Foreskin fibroblast (primary cell): ENCODE measurements at places on chromosomes 7 and 10.
A peak's percentile ranks its signal among the peaks of the same experiment; 100 is the strongest.

DNA sequence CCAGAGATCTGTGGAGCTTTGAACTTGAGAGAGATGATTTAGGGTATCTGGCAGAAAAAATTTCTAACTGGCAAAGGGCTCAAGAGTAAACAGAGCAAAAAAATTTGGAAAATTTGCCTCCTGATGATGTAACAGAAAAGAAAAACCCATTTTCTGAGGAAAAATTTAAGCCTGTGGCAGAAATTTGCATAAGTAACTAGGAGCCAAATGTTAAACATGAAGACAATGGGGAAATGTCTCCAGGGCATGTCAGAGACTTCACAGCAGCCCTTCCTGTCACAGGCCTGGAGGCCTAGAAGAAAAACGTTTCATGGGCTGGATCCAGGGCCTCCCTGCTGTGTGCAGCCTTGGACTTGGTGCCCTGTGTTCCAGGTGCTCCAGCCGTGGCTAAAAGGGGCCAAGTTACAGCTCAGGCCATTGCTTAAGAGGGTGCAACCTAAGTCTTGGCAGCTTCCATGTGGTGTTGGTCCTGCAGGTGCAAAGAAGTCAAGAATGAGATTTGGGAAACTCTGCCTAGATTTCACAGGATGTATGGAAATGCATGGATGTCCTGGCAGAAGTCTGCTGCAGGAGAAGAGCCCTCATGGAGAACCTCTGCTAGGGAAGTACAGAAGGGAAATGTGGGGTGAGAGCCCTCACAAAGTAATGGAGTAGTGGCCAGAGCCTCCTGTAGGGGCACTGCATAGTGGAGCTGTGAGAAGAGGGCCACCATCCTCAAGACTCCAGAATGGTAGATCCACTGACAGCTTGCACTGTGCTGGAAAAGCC, 8.1 kb downstream of the SEMA3D start:
- no peak for DNase-seq

GRCh38 chr7:81783818-81784217, 14.0 kb upstream of the HGF start:
- DNase-seq = no peak

GRCh38 chr10:130028465-130028819, 64.4 kb upstream of the EBF3 start:
- DNase-seq = no peak

DNA sequence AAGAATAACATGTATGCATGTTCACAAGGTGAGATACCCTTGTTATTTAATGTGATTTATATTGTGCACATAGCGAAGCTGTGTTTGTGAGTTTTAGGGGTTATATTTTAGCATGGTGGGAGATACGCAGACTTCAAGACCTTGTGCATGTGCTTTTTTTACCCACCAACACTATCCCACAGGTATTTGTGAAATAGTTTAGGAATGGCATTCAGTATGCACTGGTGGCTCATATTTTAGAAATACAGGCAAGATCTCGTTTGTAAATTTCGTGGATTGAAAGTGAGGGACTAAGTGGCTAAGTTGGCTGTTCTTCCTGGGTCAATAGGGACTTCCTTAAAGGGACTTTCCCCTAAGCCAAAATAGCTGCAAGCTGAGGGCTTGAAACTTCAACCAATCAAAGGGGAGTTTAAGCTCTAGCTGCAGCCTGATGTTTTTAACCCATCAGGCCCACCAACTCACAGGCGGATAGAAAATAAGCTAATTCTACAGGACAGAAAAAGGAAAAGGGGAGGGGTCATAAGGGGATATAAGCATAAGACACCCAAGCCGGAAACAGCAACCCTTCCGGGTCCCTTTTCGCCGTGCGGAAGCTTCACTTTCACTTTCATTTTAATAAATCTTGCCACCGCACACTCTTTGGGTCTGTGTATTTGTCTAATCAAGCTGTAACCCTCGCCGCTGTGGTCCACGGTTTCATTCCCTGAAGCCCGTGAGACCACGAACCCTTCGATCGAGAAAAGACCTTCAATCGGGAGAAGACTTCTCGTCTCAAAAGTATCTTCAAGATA, 291.0 kb downstream of the GPR158 start:
- no peak for DNase-seq

- DNase-seq = no peak
These were observed 694 bp downstream of the RBM20 start for GRCh38 chr10:110644598-110645462.

GRCh38 chr10:89327803-89328441, at the start of gene IFIT3:
IFIT3 (plus strand) TSS chr10:89327997; CDS start chr10:89328074, 77 bp downstream.
- peak; percentile 91 for DNase-seq

DNA sequence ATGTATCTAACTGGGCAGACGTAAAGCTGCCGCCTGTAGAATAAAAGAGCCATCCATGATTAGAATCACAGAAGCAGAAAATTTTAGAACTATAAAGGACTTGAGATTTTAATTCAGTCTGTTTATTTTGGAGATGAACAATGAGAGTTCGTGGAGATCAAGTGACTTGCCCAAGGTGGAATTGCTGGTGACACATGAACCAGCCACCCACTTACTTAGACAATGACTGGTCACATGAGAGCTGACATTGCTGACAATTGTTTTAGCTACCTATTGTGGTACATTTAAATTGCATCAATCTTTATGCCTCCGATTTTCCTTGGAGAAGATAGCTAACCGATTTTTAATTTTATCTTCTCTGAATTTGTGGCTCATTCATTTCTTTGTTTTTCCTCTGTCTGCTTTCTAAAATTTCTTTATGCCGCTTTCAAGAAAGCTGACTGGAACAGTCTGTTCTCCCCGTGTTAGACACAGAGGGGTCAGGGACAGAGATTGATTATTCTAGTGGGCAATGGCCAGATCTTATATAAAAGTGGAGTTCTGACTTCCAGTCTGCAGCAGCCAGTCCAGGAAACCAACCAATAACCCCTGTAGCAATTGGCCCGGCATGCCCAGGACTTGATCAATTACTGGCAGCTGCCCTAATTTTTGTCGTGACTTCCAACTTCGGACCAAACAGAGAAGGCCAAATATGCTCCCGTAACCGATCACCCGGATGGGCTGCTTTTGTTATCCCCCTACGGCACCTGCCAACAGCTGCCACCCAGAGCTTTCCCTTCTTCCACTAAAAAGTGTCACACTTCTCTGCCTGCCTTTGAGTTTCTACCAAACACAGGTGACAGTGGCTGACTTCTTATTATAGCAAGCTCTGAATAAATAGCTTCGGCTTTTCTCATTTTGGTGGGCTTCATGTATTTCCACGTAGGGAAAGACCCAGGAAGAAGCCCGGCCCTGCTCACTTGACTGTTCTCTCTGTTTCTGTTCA, 241.6 kb downstream of the CAMK1D start:
- DNase-seq = no peak

DNA sequence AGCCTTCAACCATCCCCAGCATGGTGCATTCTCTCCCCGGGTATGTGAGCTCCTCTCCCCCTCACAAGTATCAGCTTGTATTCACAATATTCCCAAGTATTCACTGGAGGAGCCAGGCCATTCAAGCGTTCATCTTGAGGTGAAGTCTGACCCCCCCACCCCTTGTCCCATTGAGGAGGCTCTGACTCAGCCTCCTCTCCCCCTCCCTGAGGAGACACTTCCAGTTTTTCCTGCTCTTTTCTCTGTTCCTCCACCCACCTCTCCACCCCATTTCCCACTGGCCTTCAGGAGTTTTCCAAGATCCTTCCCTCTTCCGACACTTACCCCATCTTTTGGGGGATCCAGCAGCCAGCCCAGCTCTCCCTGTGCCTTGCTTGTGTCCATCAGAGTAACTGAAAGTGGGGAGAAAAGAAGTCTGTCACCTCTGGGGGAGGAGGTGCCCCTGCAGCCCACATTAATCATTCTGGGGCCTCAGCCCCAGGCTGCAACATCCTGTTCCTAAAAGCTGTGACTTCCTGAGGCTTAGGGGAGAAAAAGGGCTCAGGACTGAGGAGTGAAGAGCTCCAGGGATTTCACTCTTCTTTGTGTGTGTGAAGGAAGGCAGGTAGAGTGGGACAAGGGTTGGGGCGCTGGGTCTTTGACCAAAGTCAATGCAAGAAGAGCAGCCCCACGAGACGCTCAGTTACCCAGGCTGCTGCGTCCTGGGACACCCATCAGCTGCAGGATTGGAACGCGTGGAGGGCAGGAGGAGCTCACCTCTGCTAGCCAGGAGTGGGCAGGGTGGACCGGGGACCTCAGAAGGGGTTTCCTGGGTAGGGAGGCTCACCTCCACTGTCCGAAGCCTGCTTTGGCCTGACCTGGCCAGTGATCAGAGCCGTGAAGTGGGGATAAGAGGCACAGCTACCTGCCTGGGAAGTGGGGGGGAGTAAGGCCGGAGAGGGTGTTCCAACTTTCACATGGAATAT, 1.1 kb downstream of the EPHA1 start:
- no peak for DNase-seq

DNA sequence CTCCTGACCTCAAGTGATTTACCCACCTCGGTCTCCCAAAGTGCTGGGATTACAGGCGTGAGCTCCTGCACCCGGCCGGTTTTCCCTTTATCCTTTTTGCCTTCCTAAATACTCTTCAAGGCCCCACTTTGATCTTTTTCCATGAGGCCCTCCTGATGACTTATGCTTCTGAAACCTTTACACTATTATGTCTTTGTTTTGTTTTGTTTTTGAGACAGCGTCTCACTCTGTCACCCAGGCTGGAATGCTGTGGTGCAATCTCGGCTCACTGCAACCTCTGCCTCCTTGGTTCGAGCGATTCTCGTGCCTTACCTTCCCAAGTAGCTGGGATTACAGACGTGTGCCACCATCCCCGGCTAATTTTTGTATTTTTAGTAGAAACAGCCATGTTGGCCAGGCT, 3.8 kb downstream of the STMP1 start:
- no peak for DNase-seq

DNA sequence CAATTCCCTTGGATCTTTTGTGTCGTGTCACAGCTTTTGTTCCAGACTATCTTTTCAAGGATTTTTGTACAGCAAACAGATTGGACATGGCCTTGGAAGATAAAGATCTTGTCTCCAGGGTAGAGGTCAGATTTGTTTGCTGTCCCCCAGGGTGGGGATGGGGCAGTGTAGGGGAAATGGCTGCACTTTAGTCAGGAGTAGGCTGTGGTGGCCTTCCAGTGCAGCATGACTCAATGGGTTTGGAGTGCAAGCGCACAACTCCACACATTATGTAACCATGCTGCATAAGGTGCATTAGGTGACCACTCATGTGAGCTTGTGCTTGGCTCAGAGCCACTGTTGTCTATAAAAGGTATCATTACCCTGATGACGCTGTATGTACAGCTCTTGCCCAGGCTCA, 23.9 kb upstream of the ADAMTS14 start:
- no peak for DNase-seq

- DNase-seq = peak; percentile 96
These were observed at the start of gene GATAD1 for GRCh38 chr7:92447345-92448204. GATAD1 (plus strand) TSS chr7:92447482; CDS start chr7:92447730, 248 bp downstream.

- DNase-seq = no peak
These were observed 247.3 kb upstream of the PTN start for GRCh38 chr7:137590756-137591305.

GRCh38 chr7:118029826-118030422, 154.0 kb upstream of the LSM8 start:
- no peak for DNase-seq

GRCh38 chr10:43854007-43854406, 205.3 kb upstream of the ZNF32 start:
- peak; percentile 82 for DNase-seq

DNA sequence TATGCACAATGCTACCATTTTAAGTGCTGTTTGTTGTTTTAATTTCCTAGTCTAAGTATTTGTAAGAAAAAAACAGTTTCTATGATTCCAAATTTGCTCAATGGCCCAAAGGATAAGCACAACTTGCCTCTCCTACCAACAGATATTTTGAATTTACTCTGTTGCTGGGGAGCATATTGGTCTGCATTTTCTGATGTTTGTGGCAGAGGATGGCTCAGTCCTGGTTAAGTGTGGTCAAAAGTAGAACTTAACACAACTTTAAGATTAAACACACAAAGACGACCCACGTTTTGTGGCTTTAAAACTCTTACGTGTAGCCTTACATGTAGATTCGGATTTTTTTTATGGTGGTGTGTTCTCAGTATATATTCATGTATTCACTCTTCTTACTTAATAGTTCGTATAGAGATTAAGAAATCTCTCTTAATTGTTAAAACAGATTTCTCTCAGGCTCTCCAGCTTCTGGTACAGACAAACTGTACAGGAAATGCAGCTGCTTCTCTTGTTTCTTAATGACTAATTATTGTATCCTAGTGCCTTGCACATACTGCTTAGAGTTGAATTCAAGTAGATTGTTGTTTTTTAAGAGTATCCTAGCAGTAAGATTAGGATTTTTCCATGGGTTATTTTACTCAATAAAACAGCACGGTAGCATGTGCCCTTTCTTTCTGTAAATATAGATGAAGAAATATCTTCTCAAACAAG, 86.2 kb downstream of the GPR85 start:
- no peak for DNase-seq

DNA sequence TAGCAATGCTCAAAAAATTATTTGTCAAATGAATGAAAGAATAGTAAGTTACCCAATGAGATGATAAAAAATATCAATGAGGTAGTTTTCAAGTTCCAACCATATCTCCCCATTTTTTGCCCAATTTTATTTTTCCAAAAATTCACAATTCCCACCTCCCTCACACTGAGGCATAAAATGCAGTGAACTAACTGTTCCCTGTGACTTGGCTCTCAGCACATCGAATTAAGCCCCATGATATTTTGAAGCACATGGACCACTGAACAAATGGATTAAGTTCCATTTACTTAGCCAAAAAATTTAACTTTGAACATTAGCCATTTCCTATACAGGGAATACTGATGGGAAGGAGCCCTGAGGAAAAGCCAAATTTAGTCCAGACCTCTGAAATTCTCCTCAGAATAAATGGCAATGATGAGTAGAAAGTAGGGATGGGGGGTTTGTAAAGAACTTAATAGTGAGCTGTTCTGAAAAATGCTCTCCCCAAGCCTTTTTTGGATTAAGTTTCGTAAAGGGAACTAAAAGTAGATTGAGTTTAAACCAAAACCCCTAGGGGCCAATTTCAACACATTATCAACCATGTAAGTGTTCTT, 166.3 kb upstream of the GRM3 start:
- DNase-seq = no peak

- DNase-seq = peak; percentile 56
These were observed 60.3 kb downstream of the TBXAS1 start for GRCh38 chr7:139889186-139889871.

DNA sequence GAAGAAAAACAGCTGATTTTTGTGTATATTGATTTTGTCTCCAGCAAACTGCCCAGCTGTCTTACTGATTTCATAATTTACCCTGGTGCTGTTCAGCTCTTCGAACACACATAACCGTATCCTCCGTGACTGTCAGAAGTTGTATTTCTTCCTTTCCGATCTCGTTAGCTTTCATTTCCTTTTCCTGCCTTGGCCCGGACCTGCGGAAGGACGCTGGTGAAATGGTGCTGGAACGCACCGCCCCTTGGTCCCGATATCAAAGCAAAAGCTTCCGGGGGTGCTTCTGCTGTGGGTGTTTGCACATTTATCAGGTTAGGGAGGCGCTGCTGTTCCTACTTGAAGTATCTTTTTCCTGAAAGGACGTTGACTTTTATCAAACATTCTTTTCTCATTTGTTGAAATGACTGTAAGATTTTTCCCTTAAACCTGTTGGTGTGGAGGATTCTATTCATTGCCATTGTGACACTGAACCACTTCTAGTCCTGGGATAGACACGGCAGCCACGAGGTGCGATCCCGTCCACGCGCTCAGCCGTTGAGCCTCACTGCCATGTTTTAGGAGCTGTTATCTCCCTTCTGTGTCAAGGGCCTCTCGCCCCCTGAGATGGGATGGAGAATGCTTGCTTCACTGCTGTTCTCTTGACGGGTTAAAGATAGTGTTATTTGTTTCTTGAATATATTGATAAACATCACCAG, 72.6 kb downstream of the FOXL3 start:
- DNase-seq = peak; percentile 13

- no peak for DNase-seq
These were observed 180.9 kb downstream of the SEMA3A start for GRCh38 chr7:84013616-84014240.

GRCh38 chr10:75062506-75063299, 48.8 kb upstream of the SAMD8 start:
- peak; percentile 77 for DNase-seq
